ENCODE measurements at places on chromosomes 12 and 14. TPM values are rescaled to one million over a fixed set of nuclear protein-coding genes. Genes with fewer than 3 reads are reported as not detected.
A peak's percentile ranks its signal among the peaks of the same experiment; 100 is the strongest.

DNA sequence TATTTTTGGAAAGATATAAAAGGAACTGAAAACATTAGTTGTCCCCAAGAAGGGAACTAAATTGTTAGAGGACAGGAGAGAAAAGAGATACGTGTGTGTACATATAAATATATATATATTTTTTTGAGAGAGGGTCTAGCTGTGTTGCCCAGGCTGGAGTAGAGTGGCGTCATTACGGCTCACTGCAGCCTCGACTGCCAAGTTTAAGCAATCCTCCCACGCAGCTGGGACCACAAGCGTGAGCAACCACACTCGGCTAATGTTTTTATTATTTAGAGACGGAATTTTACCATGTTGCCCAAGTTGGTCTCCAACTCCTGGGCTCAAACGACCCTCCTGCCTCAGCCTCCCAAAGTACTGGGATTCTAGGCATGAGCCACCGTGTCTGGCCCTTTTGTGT lies 16.2 kb upstream of the NOP2 start:
- H3K4me3 ChIP-seq = no peak overlapping the region
- H3K36me3 ChIP-seq = peaks cover 94% of the 10 kb centered on the region
- H3K4me1 ChIP-seq = no peaks in the 10 kb centered on the region
- H3K27me3 ChIP-seq = no peaks in the 10 kb centered on the region
- H3K27ac ChIP-seq = no peak overlapping the region

TMTC2 gene
- 47.8 TPM for total RNA-seq

ZFYVE1 gene
- total RNA-seq = 14.5 TPM

DNA sequence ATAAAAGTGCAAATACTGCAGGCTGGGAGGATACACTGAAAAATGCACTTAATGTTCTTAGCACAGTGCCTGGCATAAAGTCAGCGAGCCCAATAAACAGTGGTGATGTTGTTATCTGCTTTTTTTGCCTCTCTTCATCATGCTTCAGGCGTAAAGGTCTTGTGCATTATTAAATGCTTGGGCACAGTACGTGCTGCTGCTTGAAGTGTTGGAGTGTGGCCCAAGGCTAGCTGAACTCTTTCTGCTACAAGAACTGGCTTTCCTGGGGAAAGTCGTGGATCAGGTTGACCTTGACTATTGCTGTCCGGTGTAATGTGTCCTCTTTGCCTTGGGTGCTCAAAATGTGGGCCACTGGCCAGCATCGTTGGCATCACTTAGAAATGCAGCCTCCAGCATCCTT lies 43.0 kb downstream of the SMOC1 start:
- H3K36me3 ChIP-seq = no peaks in the 10 kb centered on the region
- no peaks in the 10 kb centered on the region for H3K4me1 ChIP-seq
- no peaks in the 10 kb centered on the region for H3K27me3 ChIP-seq
- H3K27ac ChIP-seq = no peak overlapping the region
- no peak overlapping the region for H3K4me3 ChIP-seq

DNA sequence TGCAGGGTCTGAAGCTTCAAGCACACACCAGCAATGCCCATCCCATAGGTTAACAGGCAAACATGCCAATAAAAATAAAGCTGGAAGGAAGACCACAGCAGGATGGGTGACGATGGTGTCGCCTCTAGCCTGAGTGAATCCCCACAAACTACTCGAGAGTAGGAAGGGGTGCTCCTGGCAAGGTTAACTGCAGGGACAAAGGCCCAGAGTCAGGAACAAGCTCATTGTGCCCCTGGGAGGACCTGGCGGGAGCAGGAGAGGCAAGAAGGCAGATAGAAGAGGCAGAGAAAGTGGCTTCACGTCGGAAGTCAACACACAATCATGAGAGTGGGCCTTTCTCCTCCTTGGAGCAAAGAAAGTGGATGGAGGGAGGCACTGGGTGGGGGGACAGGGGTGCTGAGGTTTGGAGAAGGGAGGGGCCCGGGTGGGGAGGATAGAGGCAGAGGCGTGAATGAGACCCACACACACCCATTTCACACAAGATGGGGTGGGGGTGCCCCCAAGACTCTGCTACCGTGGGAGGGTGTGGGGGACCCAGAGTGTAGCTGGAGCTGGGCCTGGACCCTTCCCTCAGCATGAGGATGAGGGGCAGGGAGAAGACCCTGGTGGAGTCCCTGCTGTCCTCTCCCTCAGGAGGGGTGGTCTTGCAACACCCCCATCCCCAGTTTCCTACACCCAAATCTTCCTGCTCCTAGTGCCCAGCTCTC lies 43.1 kb downstream of the DIO3 start:
- no peak overlapping the region for H3K27ac ChIP-seq
- no peaks in the 10 kb centered on the region for H3K27me3 ChIP-seq
- H3K36me3 ChIP-seq = no peaks in the 10 kb centered on the region
- no peak overlapping the region for H3K4me3 ChIP-seq

GRCh38 chr14:99775351-99775750 lies 17.9 kb upstream of the EML1 start:
- H3K4me3 ChIP-seq = no peak overlapping the region
- H3K27ac ChIP-seq = peak overlapping the region; percentile 54
- DNase-seq = no peak
- H3K4me1 ChIP-seq = peaks cover 9% of the 10 kb centered on the region

DNA sequence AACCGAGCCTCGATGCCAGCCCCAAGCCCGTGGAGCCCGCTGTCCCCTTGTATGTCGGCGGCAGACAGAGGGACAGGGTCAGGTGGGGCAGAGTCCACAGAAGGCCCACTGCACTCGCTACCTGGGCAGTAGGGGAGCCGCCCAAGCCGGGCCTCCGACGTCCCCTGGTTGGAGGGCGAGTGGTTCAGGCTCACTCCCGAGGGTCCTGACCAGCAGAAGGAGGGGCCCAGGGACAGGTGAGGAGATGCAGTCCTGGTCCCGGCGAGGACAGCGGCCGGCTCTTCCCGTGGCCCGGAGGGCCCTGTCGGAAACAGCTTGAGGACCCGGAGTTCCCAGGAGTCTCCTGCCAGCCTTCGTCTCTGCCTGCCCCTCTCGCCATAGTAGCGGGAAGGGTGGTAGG lies 216.7 kb upstream of the SFSWAP start:
- H3K27ac ChIP-seq = no peak overlapping the region
- H3K4me3 ChIP-seq = no peak overlapping the region
- H3K27me3 ChIP-seq = peaks cover 21% of the 10 kb centered on the region
- no peak for DNase-seq
- no peaks in the 10 kb centered on the region for H3K4me1 ChIP-seq
- H3K36me3 ChIP-seq = no peaks in the 10 kb centered on the region

GRCh38 chr12:28223025-28223554 lies 32.8 kb downstream of the CCDC91 start:
- H3K4me1 ChIP-seq = peaks cover 13% of the 10 kb centered on the region
- no peaks in the 10 kb centered on the region for H3K36me3 ChIP-seq
- no peak overlapping the region for H3K27ac ChIP-seq
- peak; percentile 9 for DNase-seq
- no peaks in the 10 kb centered on the region for H3K27me3 ChIP-seq
- no peak overlapping the region for H3K4me3 ChIP-seq

DNA sequence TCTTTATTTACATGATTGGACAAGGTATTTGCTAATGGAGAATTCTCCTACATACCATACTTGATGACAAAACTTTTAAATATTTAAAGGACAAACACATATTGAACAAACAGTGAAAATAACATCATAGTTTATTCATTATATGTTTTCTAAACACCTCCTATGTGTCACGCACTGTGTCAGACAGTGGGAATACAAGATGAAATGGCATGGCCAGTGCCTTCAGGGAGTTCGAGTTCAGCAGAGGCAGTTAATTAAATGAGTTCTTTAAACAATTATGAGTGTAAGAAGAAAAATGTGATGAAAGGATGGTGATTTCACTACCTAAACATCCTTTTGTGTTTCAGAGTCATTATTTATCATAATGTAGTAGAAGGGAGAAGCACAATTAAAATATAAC lies 159.8 kb downstream of the KCNH5 start:
- no peaks in the 10 kb centered on the region for H3K4me1 ChIP-seq
- no peak overlapping the region for H3K27ac ChIP-seq
- no peak for DNase-seq
- H3K27me3 ChIP-seq = no peaks in the 10 kb centered on the region
- no peak overlapping the region for H3K4me3 ChIP-seq

- no peaks in the 10 kb centered on the region for H3K4me1 ChIP-seq
- no peak overlapping the region for H3K27ac ChIP-seq
- no peak overlapping the region for H3K4me3 ChIP-seq
- DNase-seq = no peak
- no peaks in the 10 kb centered on the region for H3K36me3 ChIP-seq
These were observed 143.8 kb upstream of the RTL1 start for GRCh38 chr14:101047326-101047725.

CLEC4D gene
- total RNA-seq = not detected

MMP19 gene
- 11.6 TPM for total RNA-seq

CCDC196 gene
- not detected for total RNA-seq

DNA sequence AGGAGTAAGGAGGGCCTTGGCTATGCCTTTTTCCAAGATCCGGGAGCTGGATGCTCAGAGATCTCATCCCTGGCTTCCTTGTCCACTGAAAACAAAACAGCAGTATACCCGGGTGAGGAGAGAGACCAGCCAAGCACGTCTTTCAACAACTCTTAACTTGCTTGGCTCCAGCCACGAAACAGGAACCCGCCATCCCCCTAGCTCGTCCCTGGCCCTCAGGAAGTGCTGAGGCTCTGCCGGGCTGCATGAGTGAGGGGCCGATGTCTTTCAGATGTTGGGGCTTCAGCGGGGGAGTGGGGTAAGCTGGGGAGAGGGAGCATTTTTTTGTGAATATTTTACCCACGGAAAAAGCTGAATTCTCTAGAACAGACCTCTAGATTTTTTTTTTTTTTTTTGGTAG lies 231.1 kb downstream of the CACNA1C start:
- no peak overlapping the region for H3K27ac ChIP-seq
- no peaks in the 10 kb centered on the region for H3K4me1 ChIP-seq
- no peak overlapping the region for H3K4me3 ChIP-seq
- DNase-seq = no peak
- H3K36me3 ChIP-seq = no peaks in the 10 kb centered on the region

DNA sequence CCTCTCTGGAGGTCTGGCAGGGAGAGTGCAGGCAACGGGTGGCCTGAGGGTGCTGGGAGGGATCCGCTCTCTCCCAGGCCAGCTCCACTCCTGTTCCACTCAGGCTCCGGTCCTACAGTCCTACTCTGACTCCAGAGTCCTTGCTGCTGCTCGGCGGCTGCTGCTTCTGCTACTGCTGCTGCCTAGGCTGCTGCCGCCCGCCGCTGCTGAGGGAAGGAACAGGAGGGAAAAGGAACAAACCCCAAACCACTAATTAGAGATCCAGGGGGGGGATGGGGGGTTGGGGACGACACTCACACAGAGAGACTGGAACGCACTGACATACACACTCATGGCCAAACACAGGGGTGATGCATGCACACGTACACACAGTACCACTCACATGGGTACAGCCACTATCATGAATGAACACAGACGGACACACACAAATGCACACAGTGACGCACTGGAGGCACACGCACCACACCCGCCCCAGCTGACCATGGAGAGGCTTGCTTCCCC lies at the start of gene SP7:
TSS of gene SP7 (minus strand) at position 174 of the 501 bp plus-strand sequence. CDS start 708 bp downstream, outside the sequence.
- H3K4me3 ChIP-seq = no peak within 1 kb of the TSS
- H3K4me1 ChIP-seq = no peaks in the 10 kb centered on the region
- H3K27me3 ChIP-seq = peaks cover 79% of the 10 kb centered on the region
- no peak within 1 kb of the TSS for H3K27ac ChIP-seq
- DNase-seq = no peak
- no peaks in the 10 kb centered on the region for H3K36me3 ChIP-seq

- no peaks in the 10 kb centered on the region for H3K4me1 ChIP-seq
- DNase-seq = no peak
- H3K4me3 ChIP-seq = no peak overlapping the region
- H3K27me3 ChIP-seq = no peaks in the 10 kb centered on the region
- H3K36me3 ChIP-seq = no peaks in the 10 kb centered on the region
- H3K27ac ChIP-seq = no peak overlapping the region
These were observed 101.7 kb upstream of the CLEC14A start for GRCh38 chr14:38357557-38357956.

DNA sequence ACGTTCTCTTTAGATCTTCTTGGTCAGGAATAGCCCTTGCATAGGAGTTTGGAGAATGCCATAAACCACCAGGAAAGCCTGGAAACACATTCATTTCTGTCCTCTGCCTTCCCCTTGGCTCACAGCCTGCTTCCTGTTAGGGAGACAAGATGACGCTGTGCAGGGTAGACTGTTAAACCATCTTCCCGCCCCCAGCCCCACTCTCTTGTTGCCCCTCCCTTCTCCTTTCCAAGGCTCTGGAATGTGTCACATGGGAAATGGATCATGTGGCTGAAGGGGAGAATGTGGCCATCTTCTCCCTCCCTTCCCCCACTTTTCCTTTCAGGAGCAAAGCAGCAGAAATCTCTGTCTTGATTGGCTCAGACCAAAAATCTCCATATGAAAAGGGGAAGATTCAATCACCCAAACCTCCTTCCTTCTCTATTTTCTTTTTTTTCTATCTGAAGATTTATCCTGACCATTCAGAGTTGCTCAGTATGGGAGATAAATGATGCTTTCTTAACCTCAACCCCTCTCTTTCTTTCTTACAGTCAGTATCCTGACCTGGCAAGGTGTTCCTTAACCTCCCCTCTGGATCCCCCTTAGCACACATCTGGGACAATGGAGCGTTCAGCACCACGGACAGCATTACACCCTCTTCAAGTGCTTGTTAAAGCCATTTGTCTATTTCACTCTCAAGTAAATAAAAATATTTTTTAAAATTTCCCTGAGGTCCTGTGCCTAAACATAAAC lies 11.4 kb downstream of the GPR19 start:
- peaks cover 6% of the 10 kb centered on the region for H3K4me1 ChIP-seq
- no peak overlapping the region for H3K27ac ChIP-seq
- H3K4me3 ChIP-seq = no peak overlapping the region

TAS2R46 gene
- total RNA-seq = 2.2 TPM

DNA sequence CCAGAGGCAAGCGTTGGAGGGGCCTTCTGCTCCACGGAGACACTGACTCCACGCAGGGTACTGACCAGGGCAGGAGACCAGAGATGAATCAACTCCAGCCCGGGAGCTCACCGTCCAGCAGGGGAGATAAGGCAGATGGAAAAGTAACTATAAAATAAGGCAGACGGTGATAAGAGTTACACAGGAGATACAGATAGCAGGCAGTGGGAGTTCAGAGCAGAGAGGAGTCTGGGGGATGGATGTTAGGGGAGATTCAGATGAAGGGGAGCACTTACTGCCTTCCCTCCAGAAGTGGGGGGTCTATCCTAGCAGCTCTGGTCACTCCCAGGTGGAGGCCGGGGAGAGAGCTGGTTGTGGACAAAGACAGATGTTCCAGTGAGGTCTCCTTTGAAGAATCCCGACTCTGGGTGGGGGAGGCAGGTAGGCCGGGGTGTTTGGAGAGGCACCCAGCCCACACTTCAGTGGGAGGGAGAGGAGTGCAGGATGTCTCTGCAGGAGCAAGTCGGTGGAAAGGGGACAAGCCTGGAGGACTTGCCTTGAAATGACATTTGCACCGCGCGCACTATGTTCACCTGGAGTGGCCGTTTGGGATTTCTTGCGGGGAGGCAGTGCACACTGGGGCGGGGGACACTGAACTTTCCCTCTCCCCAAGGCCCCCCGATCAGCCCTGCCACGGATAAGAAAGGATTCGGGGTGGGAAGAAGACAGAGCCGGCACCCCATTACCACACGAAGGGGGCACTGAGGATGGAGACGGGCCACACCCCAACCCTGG lies 1.2 kb downstream of the PITPNM2 start:
- H3K4me3 ChIP-seq = peak overlapping the region; percentile 77
- peaks cover 9% of the 10 kb centered on the region for H3K27me3 ChIP-seq
- no peak for DNase-seq
- H3K27ac ChIP-seq = peak overlapping the region; percentile 88

GRCh38 chr14:101716956-101717662 lies 44.4 kb upstream of the PPP2R5C start:
- no peak overlapping the region for H3K4me3 ChIP-seq
- DNase-seq = no peak
- H3K27me3 ChIP-seq = no peaks in the 10 kb centered on the region
- H3K27ac ChIP-seq = no peak overlapping the region

All from stomach (tissue), 19 donors.